ENCODE measurements at places on chromosomes 11 and 22.
A peak's percentile ranks its signal among the peaks of the same experiment; 100 is the strongest.

DNA sequence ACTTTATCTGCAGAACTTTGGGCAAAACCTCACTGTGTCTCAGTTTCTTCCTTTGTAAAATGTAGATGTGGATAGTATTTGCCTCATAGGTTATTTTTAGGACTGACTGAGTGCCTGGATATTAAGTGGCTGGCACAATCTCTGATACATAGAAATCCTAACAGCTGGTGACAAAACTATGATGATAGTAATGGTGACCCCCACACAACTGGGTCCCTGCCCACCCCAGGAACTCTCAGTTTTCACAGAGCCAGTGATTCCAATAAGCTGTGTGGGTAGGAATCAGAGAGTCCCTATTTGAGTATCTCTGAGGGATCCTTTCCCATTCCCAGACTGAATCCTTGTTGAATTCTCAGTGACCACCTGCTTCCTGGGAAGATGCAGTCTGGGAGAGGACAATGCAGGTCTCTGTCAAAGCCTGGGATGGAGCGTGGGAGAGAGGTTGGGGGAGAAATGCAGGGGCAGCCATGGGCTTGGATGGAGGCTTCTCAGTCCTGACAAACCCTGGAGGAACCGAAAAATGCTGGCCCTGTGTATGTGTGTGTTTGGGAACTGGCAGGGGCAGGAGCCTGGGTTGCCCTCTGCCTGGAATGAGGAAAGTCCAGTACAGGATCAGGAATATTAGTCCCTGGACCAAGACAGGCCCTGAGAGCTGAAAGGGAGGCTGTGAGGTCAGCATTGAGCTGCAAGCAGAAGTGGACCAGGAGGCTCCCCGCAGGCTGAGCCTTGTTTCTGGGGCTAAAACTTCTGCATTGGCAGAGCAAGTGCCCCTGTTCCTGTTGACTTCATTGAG lies 6.1 kb upstream of the P2RY6 start:
- DNase-seq: peak; percentile 53

GRCh38 chr11:61893981-61894380 lies 2.6 kb upstream of the FADS3 start:
- DNase-seq: no peak

- DNase-seq: no peak
Measured at GRCh38 chr11:102813484-102813883, 15.5 kb upstream of the MMP1 start.

GRCh38 chr11:36930256-36930655 lies 332.2 kb upstream of the RAG2 start:
- DNase-seq: no peak

GRCh38 chr11:8814209-8814922 lies 96.6 kb upstream of the AKIP1 start:
- no peak for DNase-seq

GRCh38 chr11:31816468-31817053 lies 5.4 kb upstream of the PAX6 start:
- no peak for DNase-seq

- no peak for DNase-seq
Measured at GRCh38 chr11:126560221-126560620, 204.7 kb downstream of the ST3GAL4 start.

DNA sequence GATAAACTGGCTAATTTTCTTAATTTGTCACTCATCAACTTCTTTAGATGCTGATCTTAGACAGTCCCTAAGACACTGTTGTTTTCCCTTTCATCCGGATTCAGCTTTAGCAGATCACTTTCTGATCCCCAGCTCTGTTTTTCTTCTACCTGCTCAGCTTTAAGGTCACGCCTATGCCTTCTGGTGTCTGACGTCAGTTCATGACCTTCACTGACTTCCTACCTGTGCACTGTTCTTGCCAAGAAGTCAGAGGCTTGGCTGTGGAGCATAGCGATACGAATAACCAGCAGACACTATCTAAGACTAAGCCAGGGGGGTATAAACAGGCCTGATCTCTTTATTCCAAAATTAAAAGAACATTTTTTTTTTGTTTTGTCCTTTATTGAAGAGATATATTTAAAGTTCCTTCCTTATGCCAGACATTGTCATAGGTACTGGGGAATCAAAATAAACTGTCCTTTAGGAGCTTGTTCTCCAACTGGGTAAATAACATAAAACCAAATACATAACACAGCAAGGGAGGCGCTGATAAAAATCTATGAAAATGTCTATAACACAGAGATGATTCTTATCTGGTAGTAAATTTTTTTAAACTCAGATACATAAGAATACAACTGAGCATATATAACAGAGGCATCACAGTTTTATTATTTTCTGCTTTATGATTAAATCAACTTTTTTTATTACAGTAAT lies 352.2 kb upstream of the CTSC start:
- no peak for DNase-seq
